Progenitor cell of endocrine pancreas (in vitro differentiated cells): ENCODE measurements at places on chromosomes 2 and 18.

DNA sequence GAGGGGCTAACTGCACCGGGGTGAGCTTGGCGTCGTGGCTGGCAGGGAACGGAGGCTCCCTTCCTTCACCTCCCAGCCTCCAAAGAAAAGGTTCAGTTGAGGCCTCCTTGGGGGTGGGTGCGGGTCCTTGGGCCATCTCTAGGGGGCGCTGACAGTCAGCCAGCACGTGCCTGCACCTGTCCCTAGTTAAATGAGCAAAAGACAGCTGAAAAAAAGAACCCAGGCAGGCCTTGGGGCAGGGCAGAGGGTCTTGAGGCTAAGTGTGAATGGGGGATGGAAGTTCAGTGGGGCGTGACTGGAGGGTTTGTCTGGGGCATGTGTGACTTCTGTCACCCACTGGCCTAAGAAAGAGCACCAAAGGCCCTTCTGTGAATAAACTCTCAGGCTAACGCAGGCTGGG, 56.4 kb downstream of the ZFP36L2 start:
- H3K36me3 ChIP-seq: no peaks in the 10 kb centered on the region
- H3K27ac ChIP-seq: no peak overlapping the region

DNA sequence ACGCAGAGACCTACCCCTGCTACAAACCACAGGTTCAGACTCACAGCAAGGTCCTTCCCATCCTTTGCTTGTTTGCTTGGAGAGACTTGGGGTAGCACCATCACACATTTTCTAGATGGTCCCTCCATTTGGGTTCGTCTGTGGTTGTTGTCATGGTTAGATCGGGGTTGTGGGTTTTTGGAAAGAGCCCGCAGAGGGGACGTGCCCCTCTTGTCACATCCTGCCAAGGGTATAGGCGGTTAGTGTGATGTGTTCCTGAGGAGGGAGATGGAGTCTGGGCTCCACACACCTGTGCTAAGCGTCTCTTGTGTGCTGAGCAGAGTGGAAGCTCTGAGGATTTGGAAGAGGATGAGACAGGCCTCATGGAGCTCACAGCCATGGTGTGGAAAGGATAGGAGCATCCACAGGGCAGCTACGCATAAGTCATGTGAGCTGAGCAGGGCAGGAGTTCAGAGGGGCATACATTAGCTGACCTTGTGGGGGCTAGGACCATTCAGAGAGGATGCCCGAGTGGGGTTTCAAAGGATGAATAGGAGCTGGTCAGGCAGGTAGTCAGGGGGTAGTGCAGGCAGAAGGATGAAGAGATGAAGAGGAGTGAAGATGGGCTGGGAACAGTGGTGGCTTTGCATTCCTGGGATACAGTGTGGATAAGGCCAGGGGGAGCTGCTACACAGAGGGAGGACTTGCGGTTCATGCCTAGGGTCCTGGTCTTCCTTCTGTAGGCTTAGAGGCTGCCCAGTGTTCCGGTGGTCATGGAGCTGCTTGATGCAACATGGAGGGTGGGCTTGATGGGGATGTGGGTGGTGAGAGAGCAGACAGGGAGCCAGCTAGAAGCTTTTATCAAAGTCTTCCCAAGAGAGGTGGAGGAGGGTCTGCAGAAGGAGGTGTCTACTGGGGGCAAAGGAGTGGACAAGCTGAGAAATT, 62.9 kb downstream of the ACKR3 start:
- no peaks in the 10 kb centered on the region for H3K4me1 ChIP-seq
- no peaks in the 10 kb centered on the region for H3K36me3 ChIP-seq
- H3K4me3 ChIP-seq: no peak overlapping the region
- peaks cover 42% of the 10 kb centered on the region for H3K27me3 ChIP-seq
- H3K27ac ChIP-seq: no peak overlapping the region

GRCh38 chr2:228590681-228591080, 409.2 kb upstream of the SPHKAP start:
- no peak for DNase-seq
- no peak overlapping the region for H3K27ac ChIP-seq
- H3K4me3 ChIP-seq: no peak overlapping the region
- no peaks in the 10 kb centered on the region for H3K27me3 ChIP-seq

GRCh38 chr2:231360881-231361371, 34.6 kb upstream of the B3GNT7 start:
- H3K27me3 ChIP-seq: peaks cover under 1% of the 10 kb centered on the region
- H3K36me3 ChIP-seq: peaks cover 5% of the 10 kb centered on the region
- no peak overlapping the region for H3K27ac ChIP-seq
- DNase-seq: no peak

DNA sequence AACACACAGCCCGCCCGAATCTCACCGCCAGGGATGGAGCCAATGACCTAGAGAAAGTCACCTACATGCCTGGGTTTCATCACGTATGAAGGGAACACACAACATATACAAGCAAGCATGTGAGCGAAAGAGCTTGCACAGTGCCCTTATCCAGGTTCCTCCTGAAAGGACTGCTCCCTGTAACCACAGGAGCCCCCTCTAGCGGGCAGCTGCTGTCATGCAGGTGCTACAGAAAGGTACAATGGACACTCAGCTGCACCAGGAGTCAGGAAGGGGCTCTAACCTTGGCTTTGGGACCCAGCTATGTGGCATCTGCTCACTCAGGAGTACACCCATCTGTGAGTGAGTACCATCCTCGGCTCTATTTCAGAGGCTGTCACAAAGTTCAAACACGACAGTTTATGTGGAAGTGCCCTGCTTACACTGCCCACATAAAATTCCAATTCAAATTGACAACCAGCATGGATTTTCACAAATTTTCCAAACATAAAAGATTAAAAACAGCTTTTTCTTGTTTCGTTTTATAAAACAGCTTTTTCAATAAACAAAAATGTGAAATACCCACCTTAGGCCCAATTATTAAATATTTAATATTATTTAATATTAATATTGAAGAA, 3.5 kb downstream of the NDUFA10 start:
- peaks cover 1% of the 10 kb centered on the region for H3K27me3 ChIP-seq
- H3K27ac ChIP-seq: no peak overlapping the region
- H3K4me3 ChIP-seq: no peak overlapping the region
- H3K36me3 ChIP-seq: peaks cover 18% of the 10 kb centered on the region
- peaks cover 11% of the 10 kb centered on the region for H3K4me1 ChIP-seq
- DNase-seq: peak; percentile 75

DNA sequence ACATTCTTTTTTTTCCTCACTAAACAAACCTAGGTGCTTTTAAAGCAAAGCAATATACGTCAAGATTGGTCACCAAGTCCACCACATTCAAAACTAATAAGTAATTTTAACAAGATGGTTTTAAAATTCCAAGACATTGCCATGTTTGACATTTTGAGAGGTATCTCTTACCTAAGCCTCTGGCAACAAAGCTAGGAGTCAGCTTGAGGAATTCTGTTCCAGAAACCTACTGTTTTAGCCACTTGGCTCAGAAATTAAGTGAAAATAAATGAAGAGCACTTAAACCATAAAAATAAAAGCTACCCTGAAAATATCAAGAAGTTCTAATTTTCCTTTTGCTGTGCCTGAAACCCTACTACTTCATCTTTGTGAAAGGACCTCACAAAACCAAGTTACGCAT, 30.0 kb upstream of the CHMP3 start:
- DNase-seq: no peak
- no peak overlapping the region for H3K4me3 ChIP-seq
- H3K4me1 ChIP-seq: no peaks in the 10 kb centered on the region
